ENCODE measurements at places on chromosomes 3 and 15.

DNA sequence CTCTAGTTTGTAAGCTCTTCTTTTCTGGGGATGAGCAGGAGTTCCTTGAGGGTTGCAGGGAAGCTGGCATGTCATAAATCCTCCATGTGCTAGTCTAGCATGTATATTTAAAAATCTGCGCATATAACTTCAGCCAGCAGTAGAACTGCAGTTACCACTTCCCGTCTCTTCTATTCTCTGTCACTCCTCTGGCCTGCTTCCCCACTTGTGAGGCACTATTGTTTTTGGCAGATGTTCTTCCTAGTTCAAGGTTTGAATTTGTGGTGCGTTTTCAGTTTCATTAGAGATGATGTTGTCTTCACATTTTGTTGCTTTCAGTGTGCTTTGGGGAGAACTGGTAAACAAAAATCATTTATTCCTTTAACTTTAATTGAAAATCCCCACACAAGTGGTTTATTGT, 169.1 kb upstream of the ZPLD1 start:
- no peak for DNase-seq

GRCh38 chr3:95460274-95460673, 1354.1 kb upstream of the EPHA6 start:
- no peak for DNase-seq

GRCh38 chr3:31634476-31634875, 101.8 kb downstream of the STT3B start:
- peak; percentile 93 for DNase-seq

- no peak for DNase-seq
Measured at GRCh38 chr15:97199393-97200051, 761.0 kb upstream of the ARRDC4 start.

GRCh38 chr15:85571780-85572179, 191.4 kb downstream of the AKAP13 start:
- DNase-seq, result no peak

- no peak for DNase-seq
Measured at GRCh38 chr15:98062869-98063268, 102.4 kb downstream of the ARRDC4 start.

GRCh38 chr15:80093854-80094418, 34.5 kb downstream of the ZFAND6 start:
- no peak for DNase-seq

- no peak for DNase-seq
Measured at GRCh38 chr3:52153389-52154096, 680 bp downstream of the POC1A start.

- DNase-seq, result no peak
Measured at GRCh38 chr3:52532838-52533622, 627 bp downstream of the NT5DC2 start.

- DNase-seq, result no peak
Measured at GRCh38 chr15:57337868-57338411, 38.4 kb upstream of the CGNL1 start.

- no peak for DNase-seq
Measured at GRCh38 chr15:48890375-48890972, 12.5 kb downstream of the EID1 start.

DNA sequence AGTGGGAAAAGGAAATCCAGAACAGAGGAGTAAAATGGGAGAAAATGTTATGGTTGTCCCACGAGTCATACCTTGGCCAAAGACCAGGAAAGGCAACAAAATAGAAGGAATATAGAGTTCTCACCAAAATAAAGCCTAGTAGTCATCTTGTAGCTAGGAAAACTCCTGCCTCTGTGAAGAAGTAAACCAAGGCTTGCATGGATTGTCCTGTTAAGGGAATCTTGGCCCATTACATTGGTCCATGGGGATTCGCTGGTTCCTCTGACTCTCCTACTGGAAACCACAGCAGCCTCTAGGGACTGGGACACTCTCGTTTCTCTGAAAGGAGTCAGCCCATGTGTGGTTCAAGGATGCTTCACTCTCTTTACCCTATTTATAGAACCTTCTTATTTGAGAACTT, 62.9 kb upstream of the FNDC3B start:
- no peak for DNase-seq

- peak; percentile 54 for DNase-seq
Measured at GRCh38 chr3:160478338-160478737, 28.8 kb upstream of the TRIM59 start.

DNA sequence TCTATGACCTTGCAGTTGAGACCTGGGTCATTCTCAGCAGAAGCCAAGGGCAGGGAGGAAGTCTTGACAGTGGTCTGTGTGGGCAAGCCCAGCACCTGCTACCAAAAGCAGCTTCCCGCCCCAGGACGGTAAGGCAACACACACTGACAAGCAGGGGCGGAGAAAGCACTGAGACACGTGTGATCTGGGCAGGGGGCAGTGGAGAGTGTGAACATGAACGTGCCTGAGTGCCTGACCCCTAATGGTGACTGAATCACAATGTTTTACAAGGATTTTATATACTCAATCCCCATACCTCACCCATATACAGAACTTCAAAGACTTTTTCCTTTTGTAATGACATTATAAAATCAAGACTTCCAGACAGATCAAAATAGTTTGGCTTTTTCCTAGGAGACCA, 35.2 kb downstream of the ANP32A start:
- no peak for DNase-seq

GRCh38 chr15:88375234-88375927, 91.8 kb downstream of the MRPL46 start:
- no peak for DNase-seq

DNA sequence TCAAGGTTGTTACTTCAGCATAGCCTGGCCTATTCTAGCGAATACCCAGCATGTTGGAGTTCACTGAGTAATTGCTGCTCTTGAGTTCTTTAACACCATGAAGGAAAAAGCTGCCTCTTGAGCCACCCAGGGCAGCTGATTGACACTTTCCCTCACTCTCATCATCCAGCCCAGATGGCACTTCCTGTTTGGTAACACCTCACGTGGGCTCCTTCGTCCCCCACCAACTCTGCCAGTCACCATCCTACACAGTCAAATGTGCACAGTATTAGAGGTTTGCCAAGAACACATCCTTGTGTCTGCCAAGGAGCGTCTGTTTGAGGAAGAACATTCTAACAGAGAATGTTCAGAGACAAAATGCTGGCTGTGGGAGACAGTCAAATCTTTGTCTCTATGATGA, 266.3 kb downstream of the RPLP1 start:
- DNase-seq, result no peak

DNA sequence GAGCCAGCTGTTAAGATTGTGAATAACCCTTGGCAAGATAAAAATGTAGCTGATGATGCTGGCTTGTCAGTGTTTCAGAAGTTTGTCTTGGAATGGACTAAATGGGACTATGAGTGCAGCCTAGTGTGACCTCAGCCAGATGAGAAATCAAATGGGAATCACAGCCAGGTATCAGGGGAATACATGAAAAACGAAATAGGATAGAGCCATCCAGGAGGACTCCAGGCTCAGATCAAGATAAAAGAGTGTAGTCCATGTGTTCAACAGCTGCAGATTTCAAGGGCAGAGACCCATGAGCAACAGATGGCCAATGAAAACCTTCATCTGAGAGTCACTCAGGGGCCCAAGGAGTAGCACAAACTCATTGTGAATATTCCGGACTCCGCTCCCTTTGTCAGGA, 1080.9 kb upstream of the CADM2 start:
- DNase-seq, result no peak

- no peak for DNase-seq
Measured at GRCh38 chr3:127710155-127710941, 37.6 kb downstream of the ABTB1 start.

DNA sequence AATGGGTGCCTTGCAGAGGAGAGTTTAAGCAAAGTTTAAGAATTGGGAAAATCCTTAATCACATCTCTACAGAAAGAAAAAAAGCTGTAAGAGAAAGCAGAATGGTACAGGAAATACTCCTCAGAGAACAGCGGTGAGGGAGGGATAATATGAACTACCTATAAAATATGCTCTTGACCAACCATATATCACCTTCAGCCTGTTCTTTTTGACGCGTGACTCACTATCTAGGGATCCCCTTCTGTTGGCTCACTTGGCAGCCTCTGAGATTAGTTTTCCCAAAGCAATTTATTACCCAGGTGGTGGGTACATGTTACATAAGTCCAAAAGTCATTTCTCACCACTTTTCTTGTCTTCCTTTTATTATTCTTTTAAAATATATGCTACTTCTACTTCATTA, 97.7 kb downstream of the CNTN6 start:
- no peak for DNase-seq

- DNase-seq, result no peak
Measured at GRCh38 chr15:27832237-27832596, 266.9 kb downstream of the OCA2 start.

DNA sequence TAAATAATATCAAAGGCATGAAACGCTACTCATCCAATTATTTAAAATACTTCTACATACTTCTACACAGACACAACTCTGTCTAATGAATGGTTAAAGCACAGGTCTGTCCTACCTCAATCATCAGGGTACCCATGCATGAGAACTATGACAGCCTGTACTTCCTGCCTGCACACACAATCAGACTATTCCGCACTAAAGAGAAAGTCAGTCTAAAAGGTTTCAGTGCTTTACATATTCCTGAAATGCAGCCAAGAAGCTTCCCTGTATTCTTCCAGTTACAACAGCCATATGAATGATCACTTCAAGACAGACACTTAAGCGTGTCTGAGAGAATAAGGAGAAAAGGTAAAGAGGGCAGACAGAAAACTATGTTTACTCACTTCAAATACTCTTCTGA, 58.8 kb downstream of the TUBGCP4 start:
- DNase-seq, result peak; percentile 6

DNA sequence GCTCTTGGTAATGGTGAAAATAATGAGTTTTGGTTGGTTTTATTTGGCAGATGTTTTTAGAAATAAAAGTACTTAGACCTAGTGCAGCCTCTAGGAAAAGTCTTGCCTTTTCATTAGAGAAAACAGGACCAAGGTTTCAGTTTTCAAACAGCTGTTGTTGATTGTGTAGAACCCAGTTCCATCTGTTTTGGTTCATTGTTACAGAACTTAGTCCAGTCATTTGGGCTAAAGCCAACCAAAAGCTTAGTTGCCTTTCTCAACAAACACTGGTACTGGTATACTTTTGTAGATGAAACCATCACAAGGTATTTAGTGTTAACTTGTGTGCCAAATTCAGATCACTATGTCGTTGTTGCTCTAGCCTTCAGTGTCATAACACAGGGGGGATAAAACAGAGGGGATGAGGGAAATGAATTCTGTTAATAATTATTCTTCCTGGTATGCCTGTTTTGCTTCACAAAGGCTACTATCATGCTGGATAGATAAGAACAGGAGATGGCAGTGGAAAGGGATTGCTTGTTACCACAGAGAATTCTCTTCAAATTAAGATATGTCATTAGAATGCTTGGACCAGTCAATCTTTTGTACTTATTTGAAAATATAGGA, 12.6 kb upstream of the APH1B start:
- DNase-seq, result peak; percentile 85

GRCh38 chr3:4703054-4703480, 209.9 kb downstream of the ITPR1 start:
- DNase-seq, result peak; percentile 47

- peak; percentile 71 for DNase-seq
Measured at GRCh38 chr15:70234256-70234905, 136.7 kb upstream of the TLE3 start.

DNA sequence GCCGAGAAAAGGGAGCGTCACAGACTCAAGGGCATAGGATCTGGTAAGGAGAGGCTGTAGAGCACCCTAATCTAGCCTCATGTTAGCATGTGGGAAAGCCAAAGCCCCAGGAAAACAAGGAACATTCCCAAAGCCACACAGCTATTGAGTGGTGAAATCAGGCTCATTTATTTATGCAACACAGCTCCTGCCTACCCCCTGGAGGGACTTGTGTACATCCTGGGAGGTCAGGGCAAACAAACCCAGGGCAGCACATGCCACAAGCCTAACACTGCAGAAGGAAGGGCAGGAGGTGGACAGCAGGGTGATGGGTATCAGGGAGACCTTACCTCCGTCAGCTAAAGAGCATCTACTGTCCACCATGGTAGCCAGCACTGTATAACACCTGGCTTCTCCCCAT, 283.5 kb downstream of the RPLP1 start:
- no peak for DNase-seq

GRCh38 chr15:64478863-64479262, 18.5 kb downstream of the ZNF609 start:
- DNase-seq, result peak; percentile 72

GRCh38 chr3:87390353-87390752, 114.0 kb upstream of the POU1F1 start:
- DNase-seq, result no peak

DNA sequence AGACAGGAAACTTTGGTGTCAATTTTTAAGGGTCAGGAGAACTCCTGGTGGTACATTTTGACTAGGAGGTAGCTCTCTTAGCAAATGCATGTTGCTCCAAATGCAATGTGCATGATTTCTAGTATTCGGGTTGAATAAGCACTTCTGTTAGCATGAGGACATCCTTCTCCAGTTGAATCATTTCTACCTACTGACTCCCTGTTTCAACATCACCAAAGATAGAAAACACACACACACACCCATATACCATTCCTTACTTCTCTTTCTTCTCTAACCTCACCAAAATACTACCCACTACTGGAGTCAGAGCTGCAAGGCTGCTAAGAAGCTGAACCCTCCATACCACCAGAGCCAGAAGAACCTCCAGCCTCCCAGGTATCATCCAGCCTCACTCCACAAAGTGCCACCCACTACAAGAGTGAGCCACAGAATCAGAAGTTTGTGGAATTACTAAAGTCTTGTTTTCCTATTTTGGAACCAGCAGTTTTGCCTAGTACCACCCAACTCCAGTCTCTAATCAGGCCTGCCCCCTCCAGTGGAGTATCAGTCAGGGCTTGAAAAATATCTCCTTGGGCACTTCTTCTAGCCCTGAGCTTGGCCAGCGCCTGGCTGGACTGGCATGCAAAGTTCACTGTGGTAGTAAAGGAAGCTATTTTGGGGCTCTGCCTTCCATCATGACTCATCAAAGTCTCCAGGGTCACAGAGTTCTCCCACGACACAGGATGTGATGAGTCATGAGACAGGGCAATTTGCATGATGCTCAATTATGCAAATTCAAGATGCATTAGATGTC, 110.3 kb downstream of the CYP19A1 start:
- peak; percentile 96 for DNase-seq

GRCh38 chr15:60935130-60935529, 294.0 kb downstream of the RORA start:
- DNase-seq, result peak; percentile 14

DNA sequence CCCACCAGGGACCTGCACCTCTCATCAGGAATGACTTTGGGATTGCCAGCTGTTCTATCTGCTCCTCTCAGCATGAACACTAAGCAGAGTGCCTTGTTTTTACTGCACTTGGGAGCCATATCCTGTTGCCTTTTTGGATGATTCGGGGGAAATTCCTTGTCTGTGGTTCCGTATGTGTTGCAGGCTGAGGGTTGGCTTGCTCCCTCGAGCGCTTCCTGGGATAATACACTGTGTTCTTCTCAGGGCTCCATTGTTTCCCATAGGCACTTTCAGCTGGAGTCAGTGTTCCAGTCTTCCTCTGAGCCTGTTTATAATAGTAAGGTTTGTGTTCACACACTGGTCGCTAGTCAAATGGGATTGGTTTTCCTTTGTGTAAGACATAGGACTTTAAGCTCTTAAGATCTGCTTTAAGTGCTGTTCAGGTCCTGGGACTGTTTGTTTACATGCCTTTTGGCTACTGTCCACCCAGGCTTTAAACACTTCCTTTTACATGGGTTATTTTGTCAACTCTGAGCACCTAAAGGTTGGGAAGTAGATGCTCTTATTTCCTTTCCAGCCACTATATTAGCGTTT, 23.4 kb downstream of the BOC start:
- DNase-seq, result peak; percentile 7

Measured in fibroblast of gingiva (primary cell).